Activated T-helper 1 cell treated with anti-CD3 and anti-CD28 coated beads, Interleukin-12 subunit alpha, Interleukin-12 subunit beta, Interleukin-2, Interleukin-4 antibody, amounts not matched to agents 30 ng/mL and 10 ng/mL and 1 ng/mL, durations not matched to agents 14 hours and 24 hours and 36 hours (primary cell): ENCODE measurements at places on chromosomes 2 and 18. TPM values are rescaled to one million over a fixed set of nuclear protein-coding genes. Genes with fewer than 3 reads are reported as not detected.

ACVR1 gene
- 44.0 and 46.5 TPM in 2 replicates for total RNA-seq

TXNDC2 gene
- total RNA-seq, result 0.26 TPM in 1 of 2 replicates, not detected in the other

LHCGR gene
- not detected in 2 replicates for total RNA-seq

UGT1A8 gene
- total RNA-seq, result not detected in 2 replicates

LRRTM1 gene
- total RNA-seq, result not detected in 2 replicates

CACNB4 gene
- 0.39 and 0.83 TPM in 2 replicates for total RNA-seq

- no peak overlapping the region for H3K4me3 ChIP-seq
- no peaks in the 10 kb centered on the region for H3K27me3 ChIP-seq
- no peak for DNase-seq
- no peaks in the 10 kb centered on the region for H3K4me1 ChIP-seq
- H3K36me3 ChIP-seq, result no peaks in the 10 kb centered on the region
Measured at GRCh38 chr2:67311536-67311935, 85.6 kb upstream of the ETAA1 start.

GRCh38 chr2:28152585-28153280 is 239.9 kb upstream of the FOSL2 start:
- no peak overlapping the region for H3K4me3 ChIP-seq
- peaks cover 16% of the 10 kb centered on the region for H3K36me3 ChIP-seq
- no peaks in the 10 kb centered on the region for H3K4me1 ChIP-seq
- H3K27ac ChIP-seq, result no peak overlapping the region
- DNase-seq, result no peak

DNA sequence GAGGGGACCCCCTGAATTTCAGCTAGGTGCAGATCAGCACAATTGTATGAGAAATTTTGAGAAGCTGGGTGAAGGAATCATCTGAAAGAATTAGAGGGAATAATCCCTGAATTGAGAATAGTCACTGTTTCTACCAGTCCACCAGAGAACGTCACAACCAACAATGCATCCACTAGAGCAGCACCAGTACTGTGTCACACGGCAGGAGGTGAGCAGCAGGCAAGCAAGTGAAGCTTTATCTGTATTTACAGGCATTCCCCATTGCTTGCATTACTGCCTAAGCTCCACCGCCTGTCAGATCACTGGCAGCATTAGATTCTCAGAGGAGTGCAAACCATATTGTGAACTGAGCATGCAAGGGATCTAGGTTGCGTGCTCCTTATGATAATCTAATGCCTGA is 40.7 kb downstream of the GDF7 start:
- no peaks in the 10 kb centered on the region for H3K4me1 ChIP-seq
- DNase-seq, result no peak
- H3K27me3 ChIP-seq, result peaks cover 2% of the 10 kb centered on the region
- H3K36me3 ChIP-seq, result no peaks in the 10 kb centered on the region
- H3K27ac ChIP-seq, result no peak overlapping the region

- H3K27ac ChIP-seq, result no peak overlapping the region
- H3K27me3 ChIP-seq, result no peaks in the 10 kb centered on the region
- H3K36me3 ChIP-seq, result peaks cover 68% of the 10 kb centered on the region
Measured at GRCh38 chr2:237754182-237754581, 44.4 kb upstream of the RBM44 start.

DNA sequence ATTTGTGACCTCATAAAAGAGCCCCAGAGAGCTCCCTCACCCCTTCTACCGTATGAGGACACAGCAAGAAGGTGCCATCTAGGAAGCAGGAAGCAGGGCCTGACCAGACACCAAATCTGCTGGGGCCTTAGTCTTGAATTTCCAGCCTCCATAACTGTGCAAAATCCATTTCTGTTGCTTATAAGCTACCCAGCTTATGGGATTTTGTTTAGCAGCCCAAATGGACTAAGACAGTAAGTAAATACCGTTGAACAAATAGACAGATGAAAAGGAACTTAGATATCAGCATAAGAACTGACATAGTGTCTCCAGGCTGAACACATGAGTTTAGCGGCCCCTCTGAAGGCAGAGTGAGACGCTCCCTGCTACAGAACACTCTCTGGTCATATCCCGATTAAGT is 130.9 kb downstream of the UXS1 start:
- H3K36me3 ChIP-seq, result no peaks in the 10 kb centered on the region
- DNase-seq, result no peak
- H3K4me1 ChIP-seq, result peaks cover 20% of the 10 kb centered on the region
- H3K27me3 ChIP-seq, result peaks cover 22% of the 10 kb centered on the region
- no peak overlapping the region for H3K4me3 ChIP-seq

- H3K27ac ChIP-seq, result no peak overlapping the region
- no peaks in the 10 kb centered on the region for H3K36me3 ChIP-seq
- H3K4me3 ChIP-seq, result no peak overlapping the region
- DNase-seq, result no peak
- no peaks in the 10 kb centered on the region for H3K4me1 ChIP-seq
- peaks cover 33% of the 10 kb centered on the region for H3K27me3 ChIP-seq
Measured at GRCh38 chr2:224293976-224294375, 107.9 kb downstream of the FAM124B start.

DNA sequence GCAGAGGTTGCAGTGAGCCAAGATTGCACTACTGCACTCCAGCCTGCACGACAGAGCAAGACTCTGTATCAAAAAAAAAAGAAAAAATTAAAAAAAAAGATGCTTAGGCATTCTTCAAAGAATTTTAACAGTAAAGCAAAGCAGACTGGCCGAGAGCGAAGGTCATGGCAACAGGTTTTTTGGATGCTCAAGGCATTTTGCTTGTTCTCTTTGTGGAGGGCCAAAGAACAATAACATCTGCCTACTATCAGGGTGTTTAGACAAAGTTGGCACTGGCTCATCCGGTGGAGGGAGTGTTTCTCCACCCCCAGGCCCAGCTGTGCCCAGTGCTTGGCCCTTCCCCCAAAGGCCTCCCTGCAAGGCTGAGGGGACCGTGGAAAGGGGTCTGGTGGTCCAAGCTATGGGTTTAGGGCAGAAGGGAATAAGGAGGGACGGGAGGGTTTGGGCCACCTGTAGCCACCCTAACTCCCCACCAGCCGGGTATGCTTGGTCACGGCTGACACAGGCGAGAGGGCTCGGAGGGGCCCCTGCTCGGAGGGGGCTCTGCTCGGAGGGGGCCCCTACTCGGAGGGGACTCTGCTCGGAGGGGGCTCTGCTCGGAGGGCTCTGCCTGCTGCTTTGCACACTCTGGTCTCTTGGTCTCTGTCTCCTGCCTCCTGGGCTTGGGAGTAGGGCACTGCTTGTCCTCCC is 26.7 kb upstream of the ALLC start:
- H3K27ac ChIP-seq, result no peak overlapping the region
- peaks cover 2% of the 10 kb centered on the region for H3K27me3 ChIP-seq
- no peaks in the 10 kb centered on the region for H3K36me3 ChIP-seq

DNA sequence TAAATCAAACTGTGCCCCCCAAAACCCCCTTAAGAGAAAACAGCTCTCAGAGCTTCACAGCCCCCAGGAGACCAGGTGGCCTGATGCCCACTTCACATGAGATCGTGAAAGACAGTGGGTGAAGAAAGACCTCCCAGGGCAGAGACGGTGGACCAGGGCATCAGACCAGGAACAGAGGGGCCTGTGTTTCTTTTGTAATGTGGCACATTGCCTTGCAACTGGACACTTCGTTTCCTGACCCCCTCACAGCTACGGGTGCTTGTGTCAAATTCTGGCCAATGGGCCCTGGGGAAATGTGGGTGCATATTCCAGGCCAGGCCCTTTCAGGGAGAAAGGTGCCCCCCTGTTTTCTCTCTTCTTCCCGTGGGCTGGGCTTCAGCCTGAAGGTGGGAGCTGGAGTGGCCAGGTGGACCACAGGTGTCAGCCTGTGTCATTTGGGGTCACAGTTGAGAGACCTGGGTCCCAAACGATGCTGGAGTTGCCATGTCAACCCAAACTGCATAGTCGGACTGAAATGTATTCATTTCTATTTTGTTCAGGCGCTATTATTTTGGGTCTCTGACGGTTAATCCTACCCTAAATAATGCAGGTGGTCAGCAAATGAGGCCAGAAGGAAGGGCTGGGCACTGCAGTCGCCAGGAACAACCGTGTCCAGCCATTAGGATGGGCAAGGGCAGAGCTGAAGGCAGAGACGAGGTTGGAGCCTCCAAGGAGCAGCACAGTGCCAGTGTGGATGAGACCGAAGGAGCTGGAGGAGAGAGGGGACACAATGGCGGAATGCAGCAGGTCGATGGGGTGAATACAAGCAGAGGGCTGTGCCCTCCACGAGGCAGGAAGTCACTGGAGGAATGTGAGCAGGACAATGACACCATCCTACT is 338.2 kb downstream of the EIPR1 start:
- DNase-seq, result no peak
- peaks cover 2% of the 10 kb centered on the region for H3K27me3 ChIP-seq
- H3K27ac ChIP-seq, result no peak overlapping the region
- no peaks in the 10 kb centered on the region for H3K36me3 ChIP-seq
